ENCODE measurements at places on chromosomes 12 and 14. TPM values are rescaled to one million over a fixed set of nuclear protein-coding genes. Genes with fewer than 3 reads are reported as not detected.

GRCh38 chr14:21921453-21921852 is 247.8 kb upstream of the OR4E1 start:
- DNase-seq = no peak

ARHGDIB gene
- total RNA-seq = 962 TPM

GRCh38 chr12:57626921-57627445 is 6.0 kb downstream of the B4GALNT1 start:
- no peak for DNase-seq

GLIPR1L1 gene
- not detected for total RNA-seq

DNA sequence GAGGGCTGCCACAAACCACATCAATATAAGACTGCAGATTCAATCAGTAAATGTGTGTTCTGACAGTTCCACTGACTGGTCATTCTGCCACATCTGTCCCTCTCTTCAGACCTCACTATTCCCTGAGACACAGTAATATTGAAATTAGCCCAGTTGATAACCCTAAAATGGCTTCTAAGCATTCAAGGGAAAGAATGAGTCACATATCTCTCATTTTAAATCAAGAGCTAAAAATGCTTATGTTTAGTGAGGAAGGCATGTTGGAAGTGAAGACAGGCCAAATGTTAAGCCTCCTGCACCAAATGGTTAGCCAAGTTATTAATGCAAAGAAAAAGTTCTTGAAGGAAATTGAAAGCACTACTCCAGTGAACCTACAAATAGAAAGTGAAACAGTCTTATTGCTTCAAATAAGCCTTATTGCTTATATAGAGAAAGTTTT is 24.5 kb upstream of the KIF21A start:
- DNase-seq = peak; percentile 27

DNA sequence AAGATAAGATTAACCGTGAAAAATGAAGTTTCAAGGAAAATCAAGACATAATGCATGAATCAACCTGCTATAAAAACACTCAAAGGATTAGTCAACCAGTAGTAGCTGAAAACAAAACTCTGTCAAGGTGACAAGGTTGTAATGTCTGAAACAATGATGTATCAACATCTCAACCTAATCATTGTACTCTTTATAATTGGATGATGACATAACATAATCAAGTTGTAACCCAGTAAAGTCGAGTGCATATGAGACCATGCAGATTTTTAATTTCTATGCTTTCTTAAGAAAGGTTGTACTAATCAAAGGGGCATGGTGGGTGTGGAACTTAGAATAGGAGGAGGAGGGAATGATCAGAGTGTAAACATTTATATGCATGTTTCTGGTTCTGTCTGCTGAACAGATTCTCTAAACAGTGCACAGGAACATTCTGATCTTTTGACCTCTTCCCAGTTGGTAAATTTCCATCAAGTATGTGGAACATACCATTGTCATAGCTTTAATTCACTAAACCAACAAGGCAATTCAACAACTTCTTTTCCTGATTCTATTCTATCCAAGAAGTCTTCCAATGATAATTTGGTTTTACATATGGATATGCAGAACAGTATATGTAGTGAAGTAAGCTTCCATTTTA is 253.7 kb downstream of the TTC6 start:
- no peak for DNase-seq

- no peak for DNase-seq
These were observed 53.5 kb upstream of the WSCD2 start for GRCh38 chr12:108075561-108075960.

PALS1 gene
- total RNA-seq = 6.5 TPM

DNA sequence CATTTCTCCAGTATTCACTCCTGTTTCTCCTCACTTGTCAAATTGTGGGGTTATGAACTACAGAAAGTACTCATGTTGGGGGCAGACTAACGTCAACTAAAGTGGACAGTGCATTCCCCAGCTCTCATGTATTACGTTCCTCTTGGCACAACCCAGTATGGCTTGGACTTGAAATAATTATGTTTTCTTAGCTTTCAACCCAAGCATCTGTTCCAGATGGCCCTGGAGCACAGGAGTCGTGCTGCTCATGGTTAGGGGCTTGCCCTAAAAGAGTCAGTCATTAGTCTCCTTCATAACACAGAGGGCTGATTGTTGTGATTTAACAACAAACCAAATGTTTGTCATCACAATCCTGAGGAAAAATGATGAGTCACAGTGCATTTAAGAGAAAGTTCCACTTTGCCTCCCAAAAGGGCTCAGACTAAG is 154.4 kb downstream of the RPAP3 start:
- DNase-seq = no peak

DNA sequence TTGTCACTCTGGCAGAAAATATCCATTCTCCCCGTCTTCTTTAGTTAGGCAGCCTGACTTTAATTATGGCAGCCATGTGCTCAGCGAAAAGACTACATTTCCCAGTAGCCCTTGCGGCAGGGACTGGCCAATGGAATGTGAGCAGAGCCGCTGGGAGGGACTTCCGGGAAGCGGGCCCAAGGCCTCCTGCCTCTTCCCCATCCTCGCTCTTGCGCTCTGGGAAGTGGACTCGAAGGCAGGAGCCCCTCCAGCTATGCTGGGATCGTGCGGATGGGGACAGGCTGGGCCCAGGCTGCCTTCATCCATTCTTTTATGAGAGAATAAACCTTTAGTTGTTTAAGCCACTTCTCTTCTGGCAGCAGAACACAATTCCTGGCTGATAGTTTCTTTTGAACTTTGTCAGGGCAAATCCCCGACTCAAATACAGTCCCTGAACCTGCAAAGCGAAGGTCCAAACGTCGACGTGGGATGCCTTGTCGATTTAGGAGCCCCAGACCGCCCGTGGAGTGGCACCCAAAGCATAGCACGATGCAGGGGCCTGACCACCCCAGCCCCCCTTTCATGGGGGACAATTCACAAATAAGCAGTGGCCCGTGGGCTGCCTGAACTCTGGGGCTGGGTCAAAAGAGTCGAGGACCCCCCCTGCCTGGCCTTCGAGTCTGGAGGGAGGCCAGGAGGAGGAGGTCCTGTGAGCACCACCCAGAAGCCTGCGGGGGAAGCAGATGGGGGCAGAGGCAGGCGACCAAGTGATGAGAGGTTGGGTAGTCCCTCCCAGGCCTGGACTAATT is 15.6 kb upstream of the LRTM2 start:
- peak; percentile 75 for DNase-seq

GRCh38 chr12:106127338-106128126 is 11.2 kb downstream of the NUAK1 start:
- DNase-seq = no peak

DNA sequence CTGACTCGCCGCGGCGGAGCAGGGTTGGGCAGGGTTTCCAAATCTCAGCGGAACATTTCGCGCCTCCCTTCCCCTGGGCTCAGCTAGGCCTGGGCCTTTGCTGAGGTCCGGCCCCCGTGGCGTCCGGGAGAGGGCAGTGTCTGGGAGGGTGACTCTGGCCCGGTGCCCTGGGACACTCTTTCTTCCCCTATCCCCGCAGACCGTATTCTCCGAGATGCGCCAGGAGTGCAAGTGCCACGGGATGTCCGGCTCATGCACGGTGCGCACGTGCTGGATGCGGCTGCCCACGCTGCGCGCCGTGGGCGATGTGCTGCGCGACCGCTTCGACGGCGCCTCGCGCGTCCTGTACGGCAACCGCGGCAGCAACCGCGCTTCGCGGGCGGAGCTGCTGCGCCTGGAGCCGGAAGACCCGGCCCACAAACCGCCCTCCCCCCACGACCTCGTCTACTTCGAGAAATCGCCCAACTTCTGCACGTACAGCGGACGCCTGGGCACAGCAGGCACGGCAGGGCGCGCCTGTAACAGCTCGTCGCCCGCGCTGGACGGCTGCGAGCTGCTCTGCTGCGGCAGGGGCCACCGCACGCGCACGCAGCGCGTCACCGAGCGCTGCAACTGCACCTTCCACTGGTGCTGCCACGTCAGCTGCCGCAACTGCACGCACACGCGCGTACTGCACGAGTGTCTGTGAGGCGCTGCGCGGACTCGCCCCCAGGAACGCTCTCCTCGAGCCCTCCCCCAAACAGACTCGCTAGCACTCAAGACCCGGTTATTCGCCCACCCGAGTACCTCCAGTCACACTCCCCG is 3.0 kb downstream of the WNT1 start:
- DNase-seq = peak; percentile 87

GRCh38 chr12:46787496-46788055 is 38.2 kb downstream of the SLC38A4 start:
- no peak for DNase-seq

GRCh38 chr14:72540836-72541235 is 353.1 kb downstream of the DPF3 start:
- no peak for DNase-seq

RASAL1 gene
- not detected for total RNA-seq

DNA sequence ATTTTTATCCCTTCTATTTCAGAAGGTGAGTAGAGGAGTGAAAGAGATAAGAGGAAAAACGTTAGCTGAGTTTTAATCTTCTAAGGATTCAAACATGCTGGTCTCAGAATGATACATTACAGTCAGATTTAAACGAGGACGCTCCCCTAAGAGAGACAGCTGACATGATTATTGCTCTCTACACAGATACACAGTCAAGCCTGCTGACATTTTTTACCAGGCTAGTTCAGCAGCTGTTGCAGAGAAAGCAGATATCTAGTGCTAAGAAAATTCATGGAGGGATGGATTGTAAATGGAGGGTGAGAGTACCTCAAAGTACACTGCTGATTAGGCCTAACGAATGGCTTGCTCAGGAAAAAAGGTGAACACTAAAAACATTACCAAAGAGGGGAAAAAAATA is 31.9 kb upstream of the SOS2 start:
- no peak for DNase-seq

DNA sequence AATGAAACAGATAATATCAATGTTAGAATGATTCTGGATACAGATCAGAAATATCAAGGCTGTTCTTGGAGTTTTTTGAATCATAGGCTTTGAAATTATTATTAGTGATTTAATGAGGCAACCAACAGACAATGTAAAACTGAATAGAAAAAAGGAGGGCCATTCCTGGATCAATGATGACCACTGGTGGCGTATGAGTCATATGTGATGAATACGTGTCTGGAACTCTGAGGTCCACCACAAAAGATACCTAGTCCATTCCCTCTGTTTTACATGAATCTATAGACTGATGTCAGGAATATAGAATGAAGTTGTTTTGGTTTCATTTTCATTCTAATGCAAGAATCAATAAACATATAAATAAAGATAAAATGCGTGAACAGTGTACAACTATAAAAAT is 78.3 kb upstream of the RTL1 start:
- no peak for DNase-seq

GRCh38 chr12:112870267-112870980 is 36.3 kb upstream of the OAS1 start:
- DNase-seq = no peak

MGAT4C gene
- total RNA-seq = not detected

- no peak for DNase-seq
These were observed 94.9 kb upstream of the TTC7B start for GRCh38 chr14:90911121-90911520.

- DNase-seq = peak; percentile 43
These were observed 28.9 kb downstream of the ANO6 start for GRCh38 chr12:45244561-45245343.

BCDIN3D gene
- 4.0 TPM for total RNA-seq

SRGAP1 gene
- total RNA-seq = 0.49 TPM

TAS2R14 gene
- 4.8 TPM for total RNA-seq

- no peak for DNase-seq
These were observed 15.3 kb upstream of the SPIC start for GRCh38 chr12:101459642-101460346.

CLEC2A gene
- not detected for total RNA-seq

DNA sequence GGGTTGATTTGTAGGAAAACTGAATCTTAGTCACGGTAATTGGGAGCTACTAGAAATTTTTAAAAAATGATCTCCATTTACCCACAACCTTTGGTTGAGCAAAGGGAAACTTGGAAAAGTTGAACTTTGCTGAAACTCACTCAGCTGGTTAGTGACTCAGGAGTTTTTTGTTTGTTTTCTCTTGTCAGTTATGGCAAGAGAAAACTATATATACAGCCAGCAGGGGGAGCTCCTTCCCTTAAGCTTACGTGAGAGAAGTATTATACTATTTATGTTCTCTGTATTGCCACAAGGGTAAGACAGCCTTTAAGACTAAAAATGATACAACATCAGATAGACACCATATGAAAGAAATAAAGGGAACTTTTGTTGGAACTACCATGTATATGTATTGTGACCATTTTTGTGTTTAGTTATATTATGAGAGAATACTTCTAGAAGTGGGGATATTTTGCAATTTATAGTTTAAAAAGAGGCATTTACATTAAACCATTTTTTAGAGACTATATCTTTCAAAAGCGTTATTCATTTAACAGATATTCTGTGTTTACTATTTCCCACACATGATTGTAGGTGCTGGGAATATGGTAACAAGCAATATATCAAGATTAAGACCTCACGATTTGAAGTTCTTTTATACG is 28.1 kb upstream of the TBC1D30 start:
- peak; percentile 33 for DNase-seq

DNA sequence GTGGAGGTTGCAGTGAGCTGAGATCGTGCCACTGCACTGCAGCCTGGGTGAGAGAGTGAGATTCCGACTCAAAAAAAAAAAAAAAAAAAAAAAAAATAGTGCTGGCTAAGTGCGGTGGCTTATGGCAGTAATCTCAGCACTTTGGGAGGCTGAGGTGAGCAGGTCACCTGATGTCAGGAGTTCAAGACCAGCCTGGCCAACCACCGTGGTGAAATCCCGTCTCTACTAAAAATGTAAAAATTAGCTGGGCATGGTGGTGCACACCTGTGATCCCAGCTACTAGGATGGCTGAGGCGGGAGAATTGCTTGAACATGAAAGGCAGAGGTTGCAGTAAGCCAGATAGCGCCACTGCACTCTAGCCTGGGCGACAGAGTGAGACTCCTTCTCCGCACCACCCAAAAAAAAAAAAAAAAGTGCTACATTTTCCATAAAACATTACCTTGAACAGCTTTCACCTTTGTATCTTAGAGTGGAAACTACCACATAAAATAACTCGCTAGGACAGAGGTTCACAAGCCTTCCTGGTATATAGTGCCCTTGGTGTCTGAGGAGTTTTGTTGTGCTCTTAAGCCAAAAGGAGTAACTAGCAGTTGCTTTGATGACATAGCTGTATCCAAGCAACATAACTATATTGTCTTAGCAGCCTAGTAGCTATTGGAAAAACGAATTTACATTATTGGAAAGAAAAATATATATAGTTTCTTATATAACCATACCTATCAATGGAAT is 11.1 kb downstream of the PTGES3 start:
- DNase-seq = no peak

DYRK2 gene
- total RNA-seq = 108 TPM

AICDA gene
- not detected for total RNA-seq

DNA sequence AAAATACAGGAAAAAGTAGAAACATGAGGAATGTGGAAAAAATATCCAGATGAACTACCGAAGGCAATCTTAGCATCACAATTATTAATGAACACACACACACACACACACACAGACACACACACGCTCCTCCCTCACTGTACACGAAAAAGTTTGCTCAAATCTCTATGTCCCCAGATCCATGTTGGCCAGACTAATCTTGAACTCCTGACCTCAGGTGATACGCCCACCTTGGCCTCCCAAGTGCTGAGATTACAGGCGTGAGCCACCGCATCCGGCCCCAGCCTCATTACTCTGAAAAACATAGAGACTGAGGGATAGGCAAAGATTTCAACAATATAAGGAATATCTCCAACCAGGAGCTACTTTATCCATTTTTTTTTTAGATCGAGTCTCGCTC is 17.2 kb downstream of the PITPNM2 start:
- no peak for DNase-seq

TDRD9 gene
- 2.2 TPM for total RNA-seq

GRCh38 chr12:54019924-54020590 is 8.2 kb upstream of the HOXC6 start:
- no peak for DNase-seq

HOXC12 gene
- total RNA-seq = not detected

GRCh38 chr12:30630076-30630978 is 65.3 kb downstream of the IPO8 start:
- DNase-seq = no peak

All from natural killer cell (primary cell).